ENCODE measurements at places on chromosomes 16 and 17.
A peak's percentile ranks its signal among the peaks of the same experiment; 100 is the strongest.

DNA sequence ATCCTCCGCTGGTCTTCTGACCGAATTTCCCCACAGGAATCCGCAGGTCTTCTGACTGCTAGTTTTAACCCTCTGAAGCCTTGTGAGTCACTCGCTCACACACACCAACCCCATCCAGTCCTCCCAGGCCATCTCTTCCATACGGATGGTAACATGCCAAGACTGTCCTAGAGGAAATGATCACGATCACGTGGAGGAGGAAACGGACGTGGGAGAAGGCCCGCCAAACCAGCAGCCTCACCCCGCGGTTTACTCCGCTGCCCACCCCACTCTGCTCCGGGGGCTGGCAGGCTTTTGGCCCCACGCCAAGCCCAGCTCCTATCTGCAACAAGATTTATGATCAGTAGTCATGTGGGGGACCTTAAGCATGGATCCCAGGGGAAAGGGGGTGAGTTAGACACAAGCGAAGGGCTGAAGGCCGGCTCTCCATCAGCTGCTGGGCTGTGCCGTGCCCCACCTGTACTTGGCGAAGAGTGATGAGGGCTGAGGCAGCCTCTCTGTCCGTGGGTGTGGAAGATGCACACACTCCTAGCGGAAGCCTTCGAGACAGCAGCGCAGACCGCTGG is 1.5 kb upstream of the FAAP100 start:
- DNase-seq, result peak; percentile 65

GRCh38 chr16:35140293-35140986 is 1681.0 kb downstream of the TP53TG3F start:
- DNase-seq, result no peak

GRCh38 chr17:41404024-41404671 is 6.7 kb upstream of the KRT31 start:
- DNase-seq, result peak; percentile 83

DNA sequence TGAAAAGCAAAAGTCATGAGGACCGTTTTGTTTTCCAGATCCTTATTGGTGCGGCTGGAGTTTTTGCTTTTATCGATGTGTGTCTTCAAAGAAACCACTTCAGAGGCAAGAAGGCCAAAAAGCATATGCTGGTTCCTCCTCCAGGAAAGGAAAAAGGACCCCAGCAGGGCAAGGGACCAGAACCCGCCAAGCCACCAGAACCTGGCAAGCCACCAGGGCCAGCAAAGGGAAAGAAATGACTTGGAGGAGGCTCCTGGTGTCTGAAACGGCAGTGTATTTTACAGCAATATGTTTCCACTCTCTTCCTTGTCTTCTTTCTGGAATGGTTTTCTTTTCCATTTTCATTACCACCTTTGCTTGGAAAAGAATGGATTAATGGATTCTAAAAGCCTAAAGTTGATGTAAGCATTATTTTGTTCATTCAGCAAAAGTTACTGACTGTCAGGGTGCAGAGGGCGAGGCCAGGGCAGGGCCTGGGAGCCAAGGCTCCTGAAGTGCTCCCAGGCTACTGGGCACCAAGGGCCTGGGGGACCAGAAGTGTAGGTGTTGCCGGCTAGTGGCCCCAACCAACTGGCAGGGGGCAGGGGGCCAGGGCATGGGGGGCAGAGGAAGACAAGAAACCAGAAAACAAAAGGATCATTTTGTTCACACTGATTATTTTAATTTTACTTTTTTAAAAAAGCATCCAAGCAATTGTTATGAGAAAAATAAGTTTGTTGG is 8.8 kb downstream of the CMTM2 start:
- DNase-seq, result no peak

- DNase-seq, result no peak
Observed at GRCh38 chr16:12794486-12795387, 8.9 kb downstream of the CPPED1 start.

DNA sequence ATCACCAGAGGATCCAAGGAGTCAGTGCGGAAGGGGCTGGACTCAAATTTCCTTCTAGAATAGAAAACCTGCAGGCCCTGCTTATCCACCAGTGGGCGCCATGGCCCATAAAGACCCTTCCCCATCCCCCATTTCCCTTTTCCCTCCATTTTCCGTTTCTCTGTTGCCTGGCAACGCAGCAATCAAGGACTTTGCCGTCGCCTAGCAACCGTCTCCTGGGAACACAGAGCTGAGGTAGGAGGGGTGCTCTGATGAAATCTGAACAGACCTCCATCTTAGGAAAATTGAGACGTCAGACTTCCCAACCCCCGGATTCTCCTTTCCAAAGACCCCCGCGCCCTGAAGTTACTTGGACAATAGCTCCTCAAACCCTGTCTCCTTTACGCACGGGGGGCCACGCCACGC is 5.7 kb downstream of the DLG4 start:
- DNase-seq, result peak; percentile 66

DNA sequence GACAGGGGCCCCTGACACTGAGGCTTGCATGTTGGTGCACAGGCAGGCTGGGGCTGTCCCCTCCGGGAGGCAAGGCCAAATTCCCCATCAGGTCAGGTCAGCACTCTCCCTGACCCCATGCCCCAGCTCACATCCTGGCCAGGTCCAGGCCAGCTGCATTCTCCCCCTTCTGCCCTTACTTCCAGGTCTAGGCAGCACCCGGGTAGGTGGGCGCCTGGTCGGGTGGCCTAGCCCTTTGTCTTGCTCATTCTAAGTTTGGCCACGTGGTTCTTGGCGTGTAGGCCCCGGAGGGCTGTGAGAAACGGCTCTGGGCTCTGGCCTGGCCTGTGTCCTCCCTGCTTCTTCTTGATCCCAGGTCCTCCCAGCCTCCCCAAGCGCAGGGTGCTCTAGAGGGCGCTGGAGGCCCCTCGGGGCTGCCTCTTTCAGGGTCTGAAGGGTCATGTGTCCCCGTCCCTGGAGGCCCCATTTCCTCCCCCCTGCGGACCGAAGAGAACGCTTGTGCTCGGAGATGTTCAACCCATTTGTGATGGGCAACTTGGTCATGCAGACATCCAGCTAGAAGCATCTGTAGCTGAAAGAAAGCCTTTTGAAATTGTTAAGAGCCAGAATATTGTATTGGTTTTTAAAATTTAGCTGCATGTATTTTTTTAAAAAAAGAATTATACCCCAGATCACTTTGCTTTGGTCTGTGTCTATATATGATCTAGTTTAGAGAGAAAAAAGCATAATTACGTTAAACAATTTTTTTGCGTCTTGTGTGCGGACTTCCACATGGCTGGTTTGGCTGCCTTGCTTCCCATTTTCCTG is 6.7 kb downstream of the BAHCC1 start:
- peak; percentile 88 for DNase-seq

- DNase-seq, result peak; percentile 72
Observed at GRCh38 chr17:64133546-64134215, 3.7 kb upstream of the ERN1 start.

DNA sequence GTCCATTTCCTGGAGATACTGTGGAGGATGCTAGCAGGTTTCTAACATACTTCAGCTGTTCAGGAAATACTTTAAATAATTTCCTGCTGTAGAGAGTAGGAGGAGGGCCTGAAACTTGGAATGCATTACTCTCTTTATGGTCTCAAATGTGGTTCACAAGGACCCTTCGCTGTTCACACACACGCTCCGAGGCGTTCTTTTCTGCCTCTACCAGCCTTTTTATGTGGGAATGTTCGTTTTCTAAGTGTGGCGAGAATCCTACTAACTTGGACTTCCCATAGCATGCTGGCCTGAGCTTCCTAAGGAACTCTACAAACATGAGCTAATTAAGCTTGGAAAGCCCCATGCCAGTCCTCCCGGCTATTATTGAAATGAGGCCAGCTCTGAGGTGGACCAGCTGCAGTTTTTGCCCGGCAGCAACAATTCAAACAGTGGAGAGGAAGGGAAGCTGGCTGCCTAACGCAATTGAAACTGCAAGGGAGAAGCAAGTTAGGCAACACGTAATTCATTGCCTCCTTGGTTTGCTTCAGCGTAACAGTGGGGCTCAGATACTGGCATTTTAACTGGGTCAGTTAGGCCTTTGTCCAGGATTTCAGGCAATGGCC is 18.9 kb downstream of the KPNA2 start:
- peak; percentile 70 for DNase-seq

GRCh38 chr16:30668393-30668792 is 10.2 kb downstream of the FBRS start:
- no peak for DNase-seq

DNA sequence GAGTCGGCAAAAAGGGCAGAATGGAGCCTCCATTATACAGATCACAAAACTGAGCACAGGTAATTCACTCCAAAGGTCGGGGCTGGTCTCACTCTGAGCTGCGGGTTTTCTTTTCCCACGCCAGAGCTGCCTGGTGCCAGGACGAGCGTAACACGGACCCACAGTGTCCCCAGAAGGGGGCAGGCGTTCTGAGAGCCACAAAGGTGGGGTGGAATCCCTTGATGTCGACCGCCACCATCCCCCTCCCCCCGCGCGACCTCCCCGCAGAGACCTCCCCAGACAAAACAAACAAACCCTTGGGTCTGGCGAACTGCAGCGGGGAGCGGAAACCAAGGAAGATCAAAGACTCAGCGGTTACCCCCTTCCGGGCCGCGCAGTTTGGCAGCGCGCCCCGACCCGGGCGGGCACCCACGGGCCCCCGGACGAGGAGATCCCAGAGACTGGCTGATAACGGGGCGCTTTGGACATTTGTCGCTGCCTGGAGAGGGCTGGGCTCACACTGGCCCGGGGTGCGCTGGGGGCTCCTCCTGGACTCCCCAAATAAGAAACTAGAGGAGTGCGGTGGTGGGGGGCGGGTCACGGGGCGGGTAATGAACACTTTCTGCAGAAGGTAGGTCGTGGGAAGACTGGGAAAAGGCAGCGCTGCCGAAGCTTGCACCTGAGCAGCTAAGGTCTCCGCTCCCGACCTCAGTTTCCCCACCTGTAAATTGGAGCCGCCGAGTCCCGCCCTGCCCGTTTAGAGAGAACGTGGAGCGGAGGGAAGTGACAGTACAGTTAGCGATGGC is 664 bp upstream of the NKD1 start:
- peak; percentile 41 for DNase-seq

DNA sequence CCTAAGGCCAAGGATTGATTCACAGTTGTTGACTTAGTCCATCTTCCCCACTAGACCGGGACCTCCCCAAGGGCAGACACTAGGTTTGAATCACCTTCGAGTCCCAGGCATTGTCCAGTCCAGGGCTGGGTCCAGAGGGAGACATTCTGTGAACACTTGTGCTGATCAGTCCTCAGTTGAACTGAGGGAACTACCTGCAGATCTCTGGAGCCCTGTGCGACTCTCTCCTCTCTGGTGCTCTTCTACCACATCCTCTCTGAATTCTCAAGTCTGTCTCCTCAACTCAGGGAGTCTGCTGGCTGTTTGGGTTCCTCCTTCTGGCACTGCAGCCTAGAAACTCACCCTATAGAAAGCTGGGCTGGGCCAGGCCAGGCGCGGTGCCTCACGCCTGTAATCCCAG is 10.8 kb downstream of the ZNF232 start:
- DNase-seq, result no peak

- DNase-seq, result peak; percentile 38
Observed at GRCh38 chr17:49557312-49558024, 18.2 kb upstream of the NXPH3 start.

GRCh38 chr17:75843577-75844529 is at the start of gene UNC13D:
Gene UNC13D (minus strand): TSS chr17:75844404. CDS start chr17:75844337, 67 bp downstream.
- peak; percentile 70 for DNase-seq

- DNase-seq, result no peak
Observed at GRCh38 chr17:4331614-4332013, 34.9 kb downstream of the UBE2G1 start.

- no peak for DNase-seq
Observed at GRCh38 chr16:12501707-12502457, 301.8 kb downstream of the CPPED1 start.

DNA sequence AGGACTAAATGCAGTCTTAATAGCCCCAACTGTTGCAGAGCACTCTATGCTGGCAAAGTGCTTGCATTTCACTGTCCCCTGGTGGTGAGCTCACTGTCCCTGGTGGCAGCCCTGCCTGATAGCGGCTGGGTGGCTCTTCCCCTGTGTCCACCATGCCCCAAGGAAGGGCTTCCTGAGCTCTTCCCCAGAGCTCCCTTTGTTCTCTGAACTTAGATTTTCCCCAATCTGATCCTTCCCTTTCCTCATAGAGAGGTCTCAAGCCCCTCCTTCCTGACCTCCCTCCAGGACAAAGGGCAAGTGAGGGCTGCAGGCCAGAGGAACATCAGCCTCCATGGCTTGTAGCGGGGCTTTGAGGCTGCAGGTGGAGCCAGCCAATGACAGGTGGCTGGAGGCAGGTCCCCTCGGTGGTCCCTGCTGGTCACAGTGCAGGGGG is 17.0 kb downstream of the BEAN1 start:
- DNase-seq, result peak; percentile 5

DNA sequence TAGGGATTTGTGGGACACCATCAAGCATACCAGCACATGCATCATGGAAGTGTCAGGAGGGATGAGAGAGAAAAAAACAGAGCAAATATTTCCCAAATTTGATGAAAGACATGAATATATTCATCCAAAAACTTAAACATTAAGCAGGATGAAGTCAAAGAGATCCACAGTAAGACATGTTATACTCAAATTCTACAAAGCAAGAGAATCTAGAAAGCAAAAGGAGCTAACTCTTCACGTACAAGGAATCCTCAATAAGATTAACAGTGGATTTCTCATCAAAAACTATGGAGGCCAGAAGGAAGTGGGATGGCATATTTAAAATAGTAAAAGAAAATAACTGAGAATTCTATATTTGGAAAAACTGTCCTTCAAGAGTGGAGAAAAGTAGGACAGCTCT is 374.8 kb downstream of the ZFHX3 start:
- DNase-seq, result peak; percentile 38

GRCh38 chr17:789160-789840 is 7.1 kb downstream of the MRM3 start:
- no peak for DNase-seq

DNA sequence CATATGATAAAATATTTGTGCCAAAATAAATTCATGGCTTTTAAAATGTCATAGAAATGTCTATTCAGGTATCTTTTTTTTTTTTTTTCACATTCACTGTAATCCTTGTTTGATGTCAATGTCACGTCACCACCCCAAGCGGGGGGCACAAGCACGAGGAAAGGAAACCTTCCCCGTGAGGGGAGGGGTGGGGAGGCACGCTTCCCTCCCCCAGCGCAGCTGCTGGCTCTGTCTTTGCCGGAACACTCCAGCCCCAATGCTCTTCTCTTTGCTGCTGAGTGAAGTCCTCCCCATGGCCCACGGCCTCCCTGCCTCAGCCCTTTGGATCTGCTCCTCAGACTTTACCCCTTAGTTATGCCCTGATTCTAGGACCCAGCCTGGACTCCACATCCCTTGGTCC is 1.5 kb downstream of the SLC35G3 start:
- no peak for DNase-seq
